ENCODE measurements at places on chromosomes 5 and 9.

DNA sequence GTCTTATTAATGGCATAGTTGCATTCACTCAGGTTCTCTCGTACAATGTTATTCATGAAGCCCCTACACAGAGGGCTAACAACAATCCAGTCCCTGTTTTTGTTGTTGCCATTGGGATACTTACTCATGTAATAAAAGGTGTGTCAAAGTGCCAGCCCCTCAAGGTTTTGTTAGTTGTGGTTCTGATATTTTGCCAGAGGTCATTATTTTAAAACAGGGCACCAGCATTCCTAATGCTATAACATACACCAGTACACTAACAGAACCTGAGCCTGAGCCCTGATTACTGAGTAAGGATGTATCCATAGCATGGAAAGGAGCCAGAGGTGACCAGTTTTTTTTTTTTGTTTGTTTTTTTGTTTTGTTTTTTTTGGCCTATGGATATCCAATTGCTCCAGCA lies 50.2 kb downstream of the SMC2 start:
- DNase-seq: no peak

- no peak for DNase-seq
Measured at GRCh38 chr9:35958104-35958837, at the start of gene OR2S2. Gene OR2S2 (minus strand): TSS chr9:35958154. CDS start chr9:35958098, 56 bp downstream.

DNA sequence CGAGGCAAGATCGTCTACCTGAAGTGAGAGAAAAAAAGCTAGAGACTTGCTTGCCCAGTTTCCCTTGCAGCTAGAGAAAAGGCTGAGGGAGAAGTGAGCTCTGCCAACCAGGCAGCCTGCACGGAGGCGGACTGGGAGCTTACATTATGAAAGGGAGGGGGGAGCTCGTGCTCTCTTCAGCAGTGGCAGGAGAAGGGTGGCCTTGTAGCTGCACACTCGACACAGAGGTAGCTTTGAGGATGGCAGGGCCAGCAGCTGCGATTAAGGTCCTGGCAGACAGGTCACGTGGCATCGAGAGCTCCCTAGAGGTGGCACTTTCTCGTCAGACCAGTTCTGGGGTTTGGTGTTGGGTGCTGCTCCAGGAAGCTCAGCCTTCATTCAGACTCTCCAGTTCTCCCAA lies 26.7 kb downstream of the APBA1 start:
- DNase-seq: no peak

DNA sequence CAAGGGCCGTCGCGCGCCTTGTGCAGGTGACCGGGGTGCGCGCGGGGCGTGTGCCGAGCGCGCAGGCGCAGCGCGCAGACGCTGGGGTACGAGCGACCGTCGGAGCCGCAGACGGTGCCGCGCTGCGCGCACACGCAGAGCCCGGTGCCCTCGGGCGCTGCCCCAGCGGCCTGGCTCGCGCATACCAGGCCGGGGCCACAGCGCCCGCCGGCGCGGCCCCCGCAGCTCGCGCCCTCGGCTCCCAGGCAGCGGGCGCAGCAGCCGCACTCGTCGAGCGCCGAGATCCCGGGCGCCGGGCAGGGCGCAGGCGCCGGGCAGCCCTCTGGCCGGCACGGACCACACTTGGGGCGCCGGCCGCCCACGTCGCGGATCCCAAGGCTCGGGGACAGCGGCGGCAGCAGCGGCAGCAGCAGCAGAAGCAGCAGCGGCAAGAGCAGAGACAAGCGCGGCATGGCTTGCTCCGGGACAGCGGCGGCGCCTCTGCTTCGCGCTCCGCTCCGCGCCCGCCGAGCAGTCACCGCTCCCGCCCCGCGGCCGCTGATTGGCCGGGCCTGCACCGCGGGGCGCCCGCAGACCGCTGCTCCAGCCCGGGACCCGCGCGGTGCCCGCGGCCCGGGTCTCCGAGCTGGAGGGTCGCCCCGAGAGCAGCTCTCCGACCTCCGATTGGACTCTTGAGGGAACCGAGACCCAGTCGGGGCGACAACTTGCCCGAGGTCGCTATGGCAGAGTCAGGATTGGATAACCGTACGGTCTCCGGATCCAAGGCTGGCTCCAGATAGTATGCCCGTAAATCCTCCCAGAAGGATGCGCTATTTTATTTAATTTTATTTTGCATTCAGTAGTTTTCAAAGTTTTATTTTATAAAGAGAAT lies at the start of gene IGFBPL1:
Gene IGFBPL1, minus strand, starts transcription at position 482 of the 871 bp plus-strand sequence. Its CDS starts 30 bp downstream, at position 452.
- DNase-seq: no peak

GRCh38 chr9:105751761-105752160 lies 57.4 kb downstream of the TMEM38B start:
- DNase-seq: no peak

DNA sequence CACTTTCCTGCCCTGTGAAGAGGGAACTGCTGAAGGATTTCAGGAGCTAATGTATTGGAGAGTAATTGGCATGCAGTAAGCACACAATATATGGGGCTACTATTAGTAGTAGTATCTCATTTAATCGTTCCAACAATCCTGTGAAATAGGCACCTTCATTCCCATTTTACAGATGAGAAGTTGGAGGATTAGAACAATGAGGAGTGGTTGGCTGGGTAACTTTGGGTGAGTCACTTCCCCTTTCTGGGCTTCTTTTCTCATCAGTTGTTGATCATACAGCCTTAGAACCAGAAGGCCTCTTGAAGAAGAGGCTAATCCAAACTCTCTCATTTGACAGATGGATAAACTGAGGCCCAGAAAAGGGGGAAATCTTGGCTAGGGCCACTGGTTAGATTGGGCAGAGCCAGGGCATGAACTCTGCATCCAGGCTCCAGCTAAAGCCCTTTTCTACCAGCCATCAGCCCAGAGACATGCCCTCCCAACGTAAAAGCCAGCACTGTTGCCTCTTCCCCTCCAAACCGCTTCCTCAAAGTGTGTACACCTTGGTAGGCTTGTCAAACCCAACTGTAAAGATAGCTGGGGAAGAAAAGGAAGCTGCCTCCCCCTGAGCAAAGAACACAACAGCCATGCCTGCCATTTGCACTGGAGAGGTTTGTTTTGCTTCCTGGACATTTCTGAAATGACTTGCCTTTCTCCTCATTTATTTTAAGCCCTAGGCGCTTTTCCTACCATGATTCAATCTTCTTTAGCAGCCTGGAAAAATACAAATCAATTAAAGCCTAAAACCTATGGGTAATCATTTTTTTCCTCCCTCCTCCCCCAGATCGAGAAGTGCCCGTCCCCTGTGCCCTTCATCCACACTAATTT lies 992 bp downstream of the SPACA9 start:
- DNase-seq: no peak

- DNase-seq: no peak
Measured at GRCh38 chr5:57592236-57592635, 109.6 kb upstream of the ACTBL2 start.

DNA sequence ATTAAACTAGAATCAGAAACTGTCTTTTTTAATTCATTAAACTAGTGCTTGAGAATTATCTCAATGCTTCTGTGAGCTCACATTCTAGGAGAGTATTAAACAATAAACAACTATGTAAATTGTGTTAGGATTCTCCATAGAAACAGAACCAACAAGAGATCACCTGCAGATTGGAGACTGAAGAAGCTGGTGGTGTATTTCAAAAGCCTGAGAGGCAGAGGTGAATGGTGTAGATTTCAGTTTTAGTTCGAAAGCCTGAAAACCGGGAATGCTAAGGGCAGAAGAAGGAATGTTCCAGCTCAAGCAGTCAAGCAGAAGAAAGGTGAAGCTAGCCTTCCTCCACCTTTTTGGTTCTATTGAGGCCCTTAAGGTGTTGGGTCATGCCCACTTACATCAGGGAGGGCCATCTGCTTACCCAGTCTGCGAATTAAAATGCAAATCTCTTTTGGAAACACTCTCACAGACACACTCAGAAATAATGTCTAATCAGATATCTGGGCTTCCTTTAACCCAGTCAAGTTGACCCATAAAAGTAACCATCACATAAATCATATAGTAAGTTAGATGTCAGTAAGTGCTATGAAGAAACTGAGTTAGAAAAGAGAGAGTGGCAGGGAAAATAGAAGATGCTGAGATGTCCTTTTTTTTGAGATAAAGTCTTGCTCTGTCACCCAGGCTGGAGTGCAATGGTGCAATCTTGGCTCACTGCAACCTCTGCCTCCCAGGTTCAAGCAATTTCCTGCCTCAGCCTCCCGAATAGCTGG lies 291.5 kb downstream of the ARRDC3 start:
- DNase-seq: no peak

DNA sequence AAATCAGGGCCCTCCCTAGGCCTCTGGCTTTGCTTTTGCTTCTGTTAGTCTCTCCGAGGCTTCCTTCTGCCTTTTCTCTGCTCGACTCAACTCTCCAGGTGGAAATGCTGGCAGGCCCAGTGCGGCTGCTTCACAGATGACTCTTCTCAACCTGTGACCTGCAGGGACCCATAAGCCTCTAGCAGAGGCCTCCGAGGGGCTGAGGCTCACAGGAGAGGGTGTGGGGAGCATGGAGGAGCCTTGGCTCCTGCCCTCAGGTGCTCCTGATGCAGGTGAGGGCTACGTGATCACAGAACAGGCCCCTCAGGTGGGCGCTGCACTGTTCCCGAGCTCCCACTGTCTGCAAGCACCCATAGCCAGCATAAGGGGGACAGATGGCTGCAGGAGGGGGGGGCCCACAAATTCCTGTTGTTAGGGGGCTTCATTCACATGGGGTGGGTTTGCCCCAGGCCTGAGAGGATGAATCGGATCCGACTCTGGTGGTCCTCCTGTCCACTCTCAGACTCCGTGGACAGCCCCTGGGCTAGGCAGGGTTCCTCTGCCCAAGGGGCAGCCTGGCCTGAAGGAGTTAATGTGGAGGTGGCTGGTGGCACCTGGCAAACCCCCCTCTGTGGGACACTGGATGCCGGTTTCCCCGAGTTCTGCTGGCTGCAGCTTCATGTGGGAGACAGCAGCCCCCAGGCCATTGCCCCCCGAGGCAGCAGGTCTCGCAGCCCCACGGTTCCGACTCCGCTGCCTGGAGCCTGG lies 10.9 kb upstream of the FCN2 start:
- DNase-seq: no peak

All from hindlimb muscle (tissue), 1 donor.